ENCODE measurements at places on chromosomes 6 and 20.

DNA sequence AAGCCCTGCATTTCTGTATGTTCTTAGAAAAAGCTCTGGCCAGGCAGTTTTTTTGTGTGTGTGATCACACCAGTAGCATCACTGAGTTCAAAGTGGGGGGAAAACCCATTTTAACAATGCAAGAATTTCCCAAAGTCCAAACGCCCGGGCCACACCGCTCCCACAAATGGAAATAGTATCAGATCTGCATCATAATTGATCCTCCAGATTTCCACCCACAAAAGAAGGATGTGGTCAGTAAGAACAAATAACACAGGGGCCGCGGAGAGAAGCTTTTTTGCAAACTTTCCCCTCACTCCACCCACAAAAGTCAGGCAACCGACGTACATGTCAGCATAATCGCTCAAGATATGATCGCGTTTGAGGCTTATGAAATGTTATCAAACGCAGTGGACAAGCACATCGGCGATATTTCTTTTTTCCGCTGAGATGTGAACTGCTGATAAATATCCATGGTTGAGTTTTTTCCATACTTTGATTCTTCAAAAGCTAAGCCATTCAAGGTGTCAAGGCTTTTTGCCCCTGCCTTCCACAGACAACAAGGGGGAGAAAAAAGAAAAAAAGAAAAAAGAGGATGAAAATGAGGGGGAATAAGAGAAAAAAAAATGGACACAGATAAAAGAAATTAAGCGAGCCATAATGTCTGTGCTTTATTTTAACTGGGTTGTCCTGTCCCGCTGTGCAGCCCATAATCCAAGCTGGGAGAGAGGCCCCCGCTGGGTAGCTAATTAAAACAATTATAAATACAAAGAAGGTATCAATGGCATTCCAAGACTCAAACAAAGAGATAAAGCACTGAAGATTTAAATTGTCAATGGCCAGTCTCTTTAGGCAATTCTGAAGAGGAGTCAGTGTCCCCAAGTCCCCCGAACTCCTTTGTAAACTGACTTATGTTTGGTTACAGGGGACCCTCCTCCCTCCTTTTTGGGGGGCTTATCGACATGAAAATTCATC is 143.5 kb downstream of the ZFP64 start:
- no peak for DNase-seq

- no peak for DNase-seq
These were observed 210.8 kb downstream of the ARHGAP18 start for GRCh38 chr6:129498950-129499842.

DNA sequence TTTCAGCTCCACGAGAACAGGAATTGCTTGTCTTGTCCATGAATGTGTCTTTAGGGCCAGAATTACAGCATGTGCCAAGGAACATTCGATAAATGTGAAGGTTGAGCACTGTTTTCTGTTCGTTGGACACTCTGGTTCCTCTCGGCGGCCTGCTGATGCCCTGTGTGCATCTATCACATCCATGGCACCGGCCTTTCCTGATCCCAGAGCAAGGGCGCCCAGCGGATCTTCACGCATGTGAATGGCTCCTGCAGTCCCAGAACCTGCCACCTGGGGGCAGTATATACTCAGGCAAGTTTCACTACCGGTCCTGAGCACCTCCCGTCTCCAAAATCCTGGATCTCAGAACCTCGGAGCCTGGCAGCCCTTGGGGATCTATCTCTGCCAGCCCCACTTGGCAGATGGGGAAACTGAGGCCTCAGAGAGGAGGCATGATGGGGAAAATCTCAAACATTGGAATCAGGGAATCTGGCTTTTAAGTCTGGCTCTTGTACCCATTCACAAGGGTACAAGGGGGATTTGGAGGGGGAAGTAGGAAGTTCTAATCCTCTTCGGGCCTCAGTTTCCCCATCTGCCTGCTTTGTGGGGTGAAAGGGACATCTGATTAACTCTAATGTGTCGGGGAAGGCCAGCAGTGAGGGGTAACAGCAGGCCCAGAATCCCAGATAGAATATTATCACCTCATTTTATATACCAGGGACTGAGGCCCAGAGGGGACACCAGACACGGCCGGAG is 4.3 kb upstream of the CEBPB start:
- DNase-seq: peak; percentile 83

DNA sequence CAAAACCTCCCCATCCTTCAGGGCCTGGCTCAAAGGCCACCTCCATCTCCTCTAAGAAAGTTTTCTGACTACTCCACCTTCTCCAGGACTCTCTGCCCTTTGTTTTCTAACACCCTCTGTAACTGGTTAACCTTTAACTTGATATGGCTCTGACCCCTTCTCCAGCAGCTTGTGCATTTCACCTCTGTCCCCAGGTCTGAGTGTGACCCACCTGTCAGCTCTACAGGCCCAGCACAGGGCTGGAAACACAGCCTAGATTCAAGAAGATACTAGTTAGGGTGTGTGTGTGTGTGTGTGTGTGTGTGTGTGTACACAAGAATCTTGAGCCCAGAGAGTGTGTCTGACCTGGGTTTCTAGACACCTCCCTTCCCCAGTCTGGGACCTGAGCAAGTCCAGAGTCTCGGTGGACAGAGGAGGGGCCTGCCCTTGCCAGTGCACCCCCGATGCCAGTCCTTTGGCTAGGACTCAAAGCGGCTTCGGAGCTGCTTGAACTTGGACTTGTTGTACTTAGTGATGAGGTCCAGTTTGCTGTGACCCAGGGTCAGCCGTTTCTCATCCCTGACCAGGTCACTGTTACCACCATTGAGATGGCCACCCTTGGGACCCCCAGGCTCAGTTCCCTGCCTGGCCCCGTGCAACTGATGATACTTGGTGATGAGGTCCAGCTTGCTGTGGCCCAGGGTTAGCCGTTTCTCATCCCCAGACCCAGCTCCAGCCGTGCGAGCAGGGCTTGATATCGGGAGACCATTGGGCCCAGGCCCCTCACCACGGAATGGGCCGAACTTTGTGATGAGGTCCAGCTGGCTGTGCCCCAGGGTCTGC is 1.7 kb upstream of the EIF6 start:
- no peak for DNase-seq

GRCh38 chr6:81304466-81304865 is 448.0 kb downstream of the TENT5A start:
- DNase-seq: no peak

GRCh38 chr6:112415366-112415765 is 68.2 kb downstream of the RFPL4B start:
- DNase-seq: no peak

DNA sequence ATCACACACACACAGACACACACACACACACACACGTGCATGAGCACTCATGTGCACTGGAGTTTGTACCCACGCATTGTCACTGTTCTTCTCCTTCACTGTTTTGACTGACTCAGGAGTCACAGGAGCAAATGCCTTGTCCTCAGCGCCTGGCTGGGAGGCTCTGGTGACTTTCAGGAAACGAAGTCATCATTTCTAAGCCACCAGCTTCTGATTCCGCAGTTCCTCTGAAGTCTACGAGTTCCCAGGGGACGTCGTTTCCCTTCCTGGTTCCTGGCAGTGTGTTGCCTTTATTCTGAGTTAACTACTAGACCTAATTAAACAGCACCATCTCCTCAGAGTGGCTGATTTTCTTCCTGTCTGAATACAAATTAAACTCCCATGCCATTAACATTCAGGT is 82.2 kb upstream of the PMEPA1 start:
- DNase-seq: no peak

Measured in NCI-H2029 (cell line).